Stimulated activated CD4-positive, alpha-beta T cell treated with anti-CD3 and anti-CD28 coated beads, Interleukin-1b, Interleukin-23, amount 100 ng/mL, for 1 hour (primary cell): ENCODE measurements at places on chromosomes 5 and 9.
A peak's percentile ranks its signal among the peaks of the same experiment; 100 is the strongest.

- DNase-seq, result no peak
These were observed 30.9 kb upstream of the SHOC1 start for GRCh38 chr9:111825468-111826145.

- DNase-seq, result no peak
These were observed 86.4 kb downstream of the ADRB2 start for GRCh38 chr5:148912714-148913398.

GRCh38 chr5:68745448-68745847, 348.4 kb upstream of the SLC30A5 start:
- no peak for DNase-seq

DNA sequence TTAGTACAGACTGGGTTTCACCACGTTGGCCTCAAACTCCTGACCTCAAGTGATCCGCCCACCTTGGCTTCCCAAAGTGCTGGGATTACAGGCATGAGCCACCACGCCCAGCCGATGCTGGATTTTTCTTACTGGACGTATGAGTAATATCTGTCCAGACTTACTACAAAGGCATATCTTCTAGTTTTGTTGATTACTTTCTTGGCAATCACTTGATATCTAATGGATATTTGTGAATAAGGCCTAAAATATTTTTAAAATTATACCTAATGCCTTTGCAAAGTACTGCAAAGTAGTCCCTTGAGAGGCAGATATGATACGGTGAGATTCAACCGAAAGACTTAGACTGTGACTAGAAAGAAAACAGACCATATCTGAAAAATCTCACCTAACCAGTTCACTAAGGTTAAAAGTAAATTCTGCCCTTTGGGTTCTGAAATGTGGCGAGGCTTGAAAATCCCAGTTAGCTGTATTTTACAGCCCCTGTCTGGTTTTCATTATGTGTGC, 152.1 kb downstream of the GNAQ start:
- DNase-seq, result no peak

DNA sequence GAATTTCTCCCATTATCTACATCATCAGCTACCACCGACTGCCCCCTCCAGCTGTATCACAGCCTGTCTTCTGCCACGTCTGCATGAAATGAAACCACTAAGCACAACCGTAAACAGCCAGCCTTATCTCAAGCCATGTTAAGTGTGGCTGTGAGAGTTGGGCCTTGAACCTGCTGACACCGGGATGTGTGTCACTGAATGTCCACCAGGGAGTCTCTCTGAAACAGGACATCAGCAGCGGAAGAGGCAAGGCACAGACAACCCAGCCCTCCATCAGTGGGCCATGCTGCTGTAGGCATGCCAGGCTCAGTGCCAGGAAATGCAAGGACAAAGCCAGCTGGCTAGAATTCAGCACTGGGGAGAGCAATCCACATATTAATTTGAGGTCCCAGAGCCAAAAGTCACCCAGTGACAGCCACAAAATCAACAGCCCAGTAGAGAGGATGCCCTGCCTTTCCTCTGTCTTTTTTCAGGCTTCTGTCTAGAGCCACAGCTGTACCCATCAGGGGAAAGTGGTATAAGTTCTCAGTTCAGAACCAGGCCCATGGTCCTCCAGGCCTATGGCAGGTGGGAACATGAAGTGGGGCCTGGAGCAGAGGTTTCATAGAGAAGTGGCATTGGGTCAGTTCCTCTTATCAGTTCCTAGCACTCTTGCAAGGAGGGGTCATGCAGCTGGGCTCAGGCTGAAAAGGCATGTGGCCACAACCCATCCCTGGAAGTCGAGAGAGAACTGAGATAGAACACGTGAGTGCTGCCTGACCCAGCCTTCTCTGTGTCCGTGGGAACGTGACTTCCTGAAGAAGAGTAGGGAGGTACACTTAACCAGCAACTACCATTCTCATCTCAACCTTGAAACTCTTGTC, 199.4 kb downstream of the ESM1 start:
- DNase-seq, result no peak

GRCh38 chr5:168531987-168532864, 3.1 kb downstream of the FBLL1 start:
- DNase-seq, result no peak

DNA sequence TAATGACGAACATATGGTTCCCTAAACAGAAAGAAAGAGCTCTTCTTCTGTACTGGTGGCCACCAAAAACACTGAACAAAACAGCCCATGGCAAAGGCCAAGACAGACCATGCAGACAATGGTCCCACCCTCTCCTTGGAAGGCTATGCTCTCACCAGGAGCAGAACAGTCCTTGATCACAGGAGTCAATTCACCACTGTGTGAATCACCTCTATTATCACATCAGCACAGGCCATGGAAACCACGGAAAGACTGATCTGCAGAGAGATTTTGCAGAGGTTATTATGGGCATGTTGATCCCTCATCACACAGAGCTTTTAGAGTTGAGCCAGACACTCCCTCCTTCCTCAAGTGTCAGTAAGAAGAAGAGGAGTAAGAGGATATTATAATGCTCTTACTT, 134.0 kb upstream of the RASEF start:
- DNase-seq, result no peak

- DNase-seq, result no peak
These were observed 35.8 kb downstream of the ALG2 start for GRCh38 chr9:99185934-99186333.

- peak; percentile 4 for DNase-seq
These were observed at the start of gene SEMA5A for GRCh38 chr5:9545992-9546851. Gene SEMA5A (minus strand): TSS chr5:9546075. CDS start chr5:9379946, 166,129 bp downstream.

- no peak for DNase-seq
These were observed 36.3 kb upstream of the HAND1 start for GRCh38 chr5:154514331-154514730.

DNA sequence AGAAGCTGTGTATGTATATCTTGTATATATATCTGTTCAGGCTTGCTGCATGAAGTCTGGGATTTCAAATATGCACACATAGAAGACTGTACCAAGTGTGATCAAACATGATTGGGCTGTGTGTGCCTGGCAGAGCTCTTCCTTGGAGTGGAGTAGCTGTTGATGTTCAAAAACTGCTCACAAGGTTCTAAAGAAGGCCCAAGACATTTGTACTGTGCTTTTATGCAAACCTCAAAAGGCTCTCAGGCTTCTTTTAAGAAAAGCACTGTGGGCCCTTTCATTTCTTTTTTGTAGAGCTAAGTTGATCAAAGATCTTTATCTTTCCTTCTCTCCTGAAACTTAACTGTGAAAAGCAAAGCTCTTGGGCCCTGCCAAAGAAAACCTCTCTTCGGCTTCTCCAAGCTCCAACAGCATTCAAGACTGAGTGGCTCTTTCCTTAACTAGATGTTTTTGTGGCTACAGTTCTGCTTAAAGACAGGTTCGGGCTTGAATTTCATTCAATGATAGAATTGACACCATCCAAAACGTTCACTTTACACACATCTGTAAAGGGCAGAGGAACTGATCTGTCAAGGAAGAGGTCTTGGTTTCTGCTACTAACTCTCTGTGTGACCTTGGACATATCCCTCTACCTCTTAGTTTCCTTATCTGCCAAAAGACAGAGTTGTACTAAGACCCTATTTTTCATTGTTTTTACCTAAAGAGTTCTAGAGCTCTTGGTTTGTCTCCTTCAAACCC, 105.8 kb upstream of the IL6ST start:
- DNase-seq, result no peak

GRCh38 chr5:116671211-116671736, 96.7 kb upstream of the SEMA6A start:
- no peak for DNase-seq
